Aorta (tissue), 5 donors: ENCODE measurements at places on chromosomes 3 and 15. TPM values are rescaled to one million over a fixed set of nuclear protein-coding genes. Genes with fewer than 3 reads are reported as not detected.

GRCh38 chr15:34999906-35000305 is 11.8 kb upstream of the ZNF770 start:
- no peak for DNase-seq

DNA sequence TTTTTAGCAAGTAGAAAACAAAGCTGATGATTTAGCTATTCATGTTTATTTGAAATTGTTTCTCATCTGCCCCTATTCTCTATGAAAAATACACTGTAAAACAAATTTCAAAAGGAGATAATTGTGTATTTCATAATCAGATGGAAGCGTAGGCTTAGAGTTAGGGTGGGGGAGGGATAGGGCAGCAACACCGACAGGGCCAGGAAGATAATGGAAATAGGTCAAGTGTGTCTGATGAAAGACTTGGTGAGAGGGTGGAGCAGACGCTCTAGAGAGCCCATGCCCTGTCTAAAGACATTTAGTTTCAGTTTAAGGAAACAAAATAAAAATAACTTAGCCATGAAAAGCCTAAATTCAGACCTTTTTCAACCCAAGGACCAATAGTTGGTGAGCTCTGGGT is 51.6 kb upstream of the ARL6 start:
- no peak for DNase-seq

DNA sequence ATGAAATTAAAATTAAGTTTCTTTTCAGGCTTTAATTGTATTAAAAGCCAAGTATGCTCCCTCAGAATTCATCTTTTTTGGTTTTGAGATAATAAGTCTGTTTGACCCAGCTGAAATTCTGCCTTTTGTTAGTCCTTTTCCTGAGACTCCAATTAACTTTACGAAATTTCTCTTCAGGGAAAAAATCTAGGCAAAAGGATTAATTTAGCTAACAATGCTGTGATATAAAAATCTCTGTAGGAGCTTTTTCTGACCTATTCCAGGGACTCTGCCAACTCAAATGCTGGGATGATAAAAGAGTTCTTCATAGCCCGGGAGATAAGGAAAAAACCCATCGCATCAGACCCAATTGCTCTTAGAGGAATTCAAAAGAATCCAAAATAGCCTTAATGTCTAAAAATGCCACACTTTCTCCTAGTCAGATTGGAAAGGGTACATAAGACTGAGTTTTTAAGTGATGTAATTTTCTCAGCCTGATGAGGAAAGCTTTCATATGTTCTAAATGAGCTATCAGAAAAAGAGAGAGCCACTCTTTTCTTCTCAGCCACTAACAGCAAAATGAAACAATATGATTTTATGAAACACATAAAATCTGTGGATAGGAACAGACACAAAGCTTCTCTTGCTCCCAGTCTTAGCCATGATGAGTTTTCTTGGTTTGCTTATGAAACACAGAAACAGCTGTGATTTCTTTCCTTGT is 405.1 kb downstream of the ROBO1 start:
- DNase-seq, result no peak

- DNase-seq, result no peak
Measured at GRCh38 chr3:192930577-192930976, 12.9 kb upstream of the MB21D2 start.

The ISLR gene
- 102 TPM for total RNA-seq

The DAZL gene
- total RNA-seq, result not detected

DNA sequence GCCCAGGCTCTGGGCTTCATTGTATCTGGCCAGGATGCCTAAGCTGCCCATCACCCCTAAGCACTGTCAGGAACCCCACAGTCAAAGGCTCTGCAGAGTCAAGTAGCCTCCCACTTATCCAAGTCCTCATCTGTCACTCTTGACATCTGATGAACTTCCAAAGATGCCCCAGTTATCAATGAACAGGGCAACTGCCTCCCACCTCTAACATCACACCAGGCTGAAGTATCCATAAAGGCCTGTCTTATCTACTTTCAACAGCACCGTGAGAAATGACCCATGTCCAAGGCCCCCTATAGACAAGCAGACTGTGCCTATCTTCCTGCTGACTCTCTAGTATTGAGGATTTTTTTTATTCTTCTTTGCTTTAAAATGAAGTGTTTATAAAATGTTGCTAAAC is 56.4 kb downstream of the TRIM69 start:
- no peak for DNase-seq

GRCh38 chr3:8938021-8938420 is 25.3 kb downstream of the RAD18 start:
- no peak for DNase-seq

The SERPINI2 gene
- total RNA-seq, result 0.49 TPM

- DNase-seq, result peak; percentile 76
Measured at GRCh38 chr15:96334017-96334704, 3.7 kb downstream of the NR2F2 start.

The NRG4 gene
- total RNA-seq, result not detected

GRCh38 chr3:58164199-58164879 is 46.4 kb downstream of the DNASE1L3 start:
- peak; percentile 84 for DNase-seq

GRCh38 chr3:124282751-124283651 is 291.1 kb upstream of the ROPN1 start:
- no peak for DNase-seq

- DNase-seq, result peak; percentile 94
Measured at GRCh38 chr15:101167753-101168462, 83.9 kb downstream of the CHSY1 start.

- DNase-seq, result no peak
Measured at GRCh38 chr15:75649848-75650247, 2.1 kb downstream of the SNX33 start.

DNA sequence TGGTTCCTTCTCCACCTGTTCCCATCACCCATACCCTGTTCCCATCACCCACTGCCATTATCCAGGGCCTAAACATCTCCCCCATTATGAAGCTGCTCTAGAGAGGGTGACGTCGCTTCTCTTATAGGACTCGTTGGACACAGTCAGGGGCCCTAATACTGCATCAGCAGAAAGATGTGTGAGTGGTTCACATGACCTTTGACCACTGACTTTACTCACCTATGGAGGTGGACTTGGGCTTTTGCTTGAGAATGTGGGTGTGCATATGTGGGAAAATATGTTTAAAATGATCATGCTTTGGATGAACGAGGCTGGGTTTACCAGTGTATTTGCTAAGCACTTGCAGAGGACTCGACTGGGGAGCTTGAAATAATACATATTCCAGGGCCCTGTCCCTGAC is 26.8 kb downstream of the RBP2 start:
- no peak for DNase-seq

GRCh38 chr3:55572816-55573215 is 85.7 kb upstream of the WNT5A start:
- no peak for DNase-seq

- peak; percentile 28 for DNase-seq
Measured at GRCh38 chr3:183812761-183813445, 12.5 kb downstream of the MAP6D1 start.

The ERC2 gene
- total RNA-seq, result 0.55 TPM

- DNase-seq, result no peak
Measured at GRCh38 chr3:133487920-133488540, 85.5 kb upstream of the CDV3 start.

The CYP1A2 gene
- total RNA-seq, result not detected

The ANKUB1 gene
- not detected for total RNA-seq

DNA sequence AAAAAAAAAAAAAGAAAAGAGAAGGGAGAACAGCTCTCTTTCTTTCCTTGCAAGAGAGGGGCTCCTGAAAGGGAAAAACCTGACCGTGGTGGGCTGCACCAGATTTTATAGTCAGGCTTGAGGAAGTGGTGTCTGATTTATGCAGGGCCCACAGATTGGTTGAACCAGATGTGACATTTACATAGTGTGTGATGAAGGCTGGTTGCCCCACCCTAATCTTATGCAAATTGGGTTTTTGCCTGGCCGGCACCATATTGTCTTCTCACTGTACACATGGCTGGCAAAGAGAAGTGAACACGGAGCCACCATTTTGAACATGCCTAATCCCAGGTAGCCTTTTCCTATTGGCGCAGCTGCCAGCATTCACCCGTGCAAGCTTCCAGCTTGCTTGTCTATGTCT is 154.4 kb downstream of the OXSM start:
- DNase-seq, result no peak

The GALNT15 gene
- total RNA-seq, result 113 TPM

DNA sequence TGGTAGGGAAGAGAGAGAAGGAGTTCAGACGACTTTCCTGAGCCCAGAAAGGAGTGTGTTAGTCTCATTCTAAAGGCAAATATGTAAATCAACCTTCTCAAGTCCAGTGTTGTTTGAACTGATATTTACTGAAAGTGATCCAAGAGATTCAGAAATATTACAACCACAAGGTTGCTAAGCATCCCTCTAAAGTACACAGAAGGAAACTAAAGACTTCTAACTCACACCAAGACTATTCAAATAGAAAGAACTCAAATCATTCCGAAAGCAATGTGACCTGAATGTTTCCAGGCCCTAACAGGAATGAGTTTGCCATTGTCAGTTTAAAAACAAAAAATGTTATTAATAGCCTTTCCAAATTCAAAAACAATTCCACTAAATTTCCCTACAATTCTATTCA is 56.9 kb upstream of the VGLL3 start:
- no peak for DNase-seq

DNA sequence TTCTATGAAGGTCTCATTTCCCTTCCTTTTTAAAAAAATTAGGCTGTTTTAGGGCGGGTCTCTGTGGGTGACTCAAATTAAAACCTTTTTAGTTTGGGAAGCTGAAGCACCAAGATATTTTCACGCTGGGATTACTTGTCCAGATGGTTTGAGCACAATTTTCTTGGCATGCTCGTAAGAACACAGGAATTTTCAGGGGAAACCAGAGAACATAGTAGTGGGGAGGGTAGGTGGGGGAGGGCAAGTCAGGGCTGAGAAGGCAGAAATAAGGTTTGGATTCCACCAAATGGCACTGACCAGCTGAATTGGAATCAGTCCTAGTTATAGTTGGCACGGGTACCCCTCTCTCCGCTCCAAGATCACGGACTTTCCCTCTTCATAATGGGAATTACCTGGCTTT is 97.3 kb upstream of the LRIG1 start:
- peak; percentile 53 for DNase-seq
